ENCODE measurements at places on chromosomes 1 and 21.

- DNase-seq, result no peak
Measured at GRCh38 chr1:62128745-62129144, 65.9 kb upstream of the L1TD1 start.

GRCh38 chr1:201603613-201604232 is 64.8 kb downstream of the NAV1 start:
- no peak for DNase-seq

DNA sequence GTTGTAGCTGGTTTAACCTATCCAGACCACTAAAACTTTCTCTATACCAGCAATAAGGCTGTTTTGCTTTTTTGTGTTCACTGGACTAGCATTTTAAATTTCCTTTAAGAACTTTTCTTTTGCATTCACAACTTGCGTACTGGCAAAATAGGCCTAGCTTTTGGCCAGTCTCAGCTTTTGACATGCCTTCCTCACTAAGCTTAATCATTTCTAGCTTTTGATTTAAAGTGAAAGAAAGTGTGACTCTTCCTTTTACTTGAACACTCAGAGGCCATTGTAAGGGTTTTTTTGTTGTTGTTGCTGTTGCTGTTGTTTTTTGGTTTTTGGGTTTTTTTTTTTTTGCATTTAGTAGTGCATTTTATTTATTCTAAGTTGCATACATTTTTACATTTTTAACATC is 15.2 kb downstream of the RPAP2 start:
- DNase-seq, result no peak

GRCh38 chr21:42248783-42249597 is 30.1 kb downstream of the ABCG1 start:
- DNase-seq, result no peak

- no peak for DNase-seq
Measured at GRCh38 chr1:117166076-117166475, 44.5 kb upstream of the TRIM45 start.

GRCh38 chr1:105686026-105686425 is 1370.4 kb upstream of the PRMT6 start:
- no peak for DNase-seq

- DNase-seq, result no peak
Measured at GRCh38 chr1:239011382-239011781, 375.0 kb upstream of the CHRM3 start.

DNA sequence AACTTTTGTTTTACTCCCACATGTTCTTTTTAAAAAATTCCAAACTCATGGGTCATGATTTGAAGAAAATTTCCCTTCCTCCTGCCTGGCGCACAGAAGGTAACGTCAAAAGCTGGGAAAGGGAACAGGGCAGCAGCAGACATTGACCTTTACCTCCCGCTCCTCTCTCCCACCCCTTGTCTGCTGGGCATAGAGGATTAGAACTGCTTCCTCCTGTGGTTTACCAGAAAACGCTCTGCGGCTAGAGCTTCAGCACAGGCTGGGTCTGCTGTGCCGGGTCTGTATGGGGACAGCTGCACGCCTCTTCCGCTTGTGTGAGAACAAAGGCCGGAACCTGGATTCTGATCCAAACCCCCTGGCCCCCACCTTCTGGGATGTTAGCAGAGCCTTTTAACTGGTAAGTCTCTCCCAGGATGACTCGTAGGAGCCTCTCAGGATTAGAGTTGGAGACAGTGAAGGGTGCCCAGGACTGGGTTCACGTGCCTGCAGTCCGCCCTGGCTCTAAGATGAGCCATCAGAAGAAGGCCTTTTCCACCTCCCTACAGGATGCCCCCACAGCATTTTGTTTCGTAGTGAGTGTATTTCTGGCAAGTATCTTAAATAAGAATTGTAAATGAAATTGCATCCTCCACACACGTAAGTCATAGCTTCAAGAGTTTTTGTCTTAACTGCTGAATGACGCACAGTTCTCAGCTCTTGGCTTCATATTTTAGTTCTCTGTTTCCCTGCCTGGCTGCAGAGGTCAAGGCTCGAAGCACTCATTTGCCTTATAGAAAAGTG is 5.2 kb downstream of the H6PD start:
- DNase-seq, result peak; percentile 33

DNA sequence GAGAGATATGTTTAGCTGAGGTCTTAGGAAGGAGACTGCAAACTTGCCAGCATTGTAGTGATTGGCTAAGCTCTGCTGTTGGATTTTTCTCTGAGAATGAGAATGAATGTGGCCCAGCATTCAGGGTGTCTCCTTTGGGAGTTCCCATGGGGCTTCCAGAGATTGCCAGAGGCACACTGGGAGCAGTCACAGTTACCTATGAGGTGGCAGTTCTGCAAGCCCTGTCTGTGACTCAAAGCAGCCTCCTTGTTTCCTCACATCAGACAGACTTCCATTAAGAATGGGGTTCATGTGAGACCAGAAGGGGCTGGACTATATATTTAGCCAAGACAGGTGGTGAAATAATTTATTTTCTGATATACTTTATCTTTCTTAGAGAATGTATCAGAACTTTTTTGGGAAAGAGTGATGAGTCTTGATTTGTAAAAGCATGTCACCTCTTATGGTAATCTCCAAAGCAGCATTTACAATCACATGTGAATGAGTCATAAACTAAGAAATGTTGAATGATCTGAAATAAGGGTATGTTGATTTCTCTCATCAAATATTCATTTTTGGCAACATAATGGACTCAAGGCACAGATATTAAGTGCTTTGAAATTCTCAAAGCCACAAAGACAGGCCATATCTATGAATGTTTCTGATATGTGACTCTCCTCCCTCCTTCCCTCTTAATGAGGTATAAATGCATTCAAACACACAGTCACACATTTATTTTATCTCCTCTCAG is 9.5 kb upstream of the SLC19A2 start:
- no peak for DNase-seq

DNA sequence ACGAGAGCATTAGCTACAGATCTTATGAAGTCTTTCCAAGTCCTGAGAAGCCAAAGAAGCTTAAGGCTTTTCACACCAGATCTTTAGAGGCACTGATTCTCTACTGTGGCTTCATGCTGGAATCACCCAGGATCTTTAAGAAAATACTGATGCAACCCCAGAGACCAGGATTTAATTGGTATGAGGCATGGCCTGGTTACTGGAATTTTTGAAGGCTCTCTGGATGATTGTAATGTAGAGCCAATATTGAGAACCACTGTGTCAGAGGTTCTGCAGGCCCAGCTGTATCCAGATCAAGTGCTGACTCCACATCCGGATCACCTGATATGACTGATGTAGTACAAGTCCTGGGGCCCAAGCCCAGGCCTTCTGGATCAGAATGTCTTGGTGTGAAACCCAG is 105.7 kb downstream of the PLPPR5 start:
- DNase-seq, result no peak

DNA sequence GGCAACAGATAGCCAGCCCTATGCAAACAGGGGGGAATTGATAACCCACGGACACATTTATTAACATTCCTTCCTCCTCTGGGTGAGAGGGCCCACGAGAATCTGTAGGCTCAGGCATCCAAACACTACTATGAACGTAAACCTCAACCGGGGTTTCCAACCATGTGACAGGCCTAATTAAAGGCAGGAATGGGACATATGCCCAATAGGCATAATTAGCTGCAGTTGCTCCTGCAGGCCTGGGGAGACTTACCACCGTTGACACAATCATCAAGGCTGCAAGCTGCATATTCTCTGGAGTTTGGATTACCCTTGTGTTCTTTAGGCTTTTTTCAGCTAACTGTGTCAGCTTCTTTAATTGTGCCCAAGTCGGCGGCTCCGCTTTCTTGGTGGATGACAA is 22.2 kb upstream of the GBP1 start:
- DNase-seq, result no peak

DNA sequence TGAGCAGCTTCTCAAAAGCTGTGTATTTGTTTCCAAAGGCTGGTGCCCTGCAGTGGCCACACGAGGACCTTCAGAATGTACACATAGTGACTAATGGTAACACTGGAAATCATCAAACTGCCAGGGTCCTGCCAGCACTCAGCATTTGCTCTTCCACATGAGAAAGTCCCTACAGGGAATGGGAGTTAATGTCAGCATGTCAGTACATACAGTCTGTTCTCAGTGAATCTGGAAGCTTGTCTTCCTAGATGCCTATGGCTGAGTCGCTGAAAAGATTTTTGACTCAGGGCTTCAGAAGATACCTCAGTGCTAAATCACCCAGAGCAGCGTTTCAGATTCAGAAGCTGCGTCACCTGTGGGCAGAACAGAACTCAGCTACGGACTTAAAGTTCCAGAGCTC is 108.2 kb downstream of the CDC7 start:
- no peak for DNase-seq

DNA sequence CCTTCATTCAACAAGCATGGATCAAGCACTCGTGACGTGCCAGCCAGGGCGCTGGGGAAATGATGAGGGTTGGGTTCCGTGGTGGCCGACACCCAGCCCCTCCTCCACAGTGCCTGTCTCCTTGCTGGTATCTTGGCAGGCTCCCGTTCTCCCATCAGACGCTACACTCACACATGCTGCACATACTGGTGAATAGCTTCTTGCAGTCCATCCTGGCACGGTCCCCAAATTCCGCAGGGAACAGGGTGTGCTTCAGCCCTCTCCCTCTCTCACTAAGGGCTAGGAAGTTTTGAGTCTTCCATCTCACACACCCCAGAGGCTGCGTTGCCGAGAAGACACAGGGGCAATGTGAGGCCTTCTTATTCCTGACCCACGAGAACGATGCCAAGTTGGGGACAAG is 10.1 kb upstream of the MEF2D start:
- DNase-seq, result no peak

DNA sequence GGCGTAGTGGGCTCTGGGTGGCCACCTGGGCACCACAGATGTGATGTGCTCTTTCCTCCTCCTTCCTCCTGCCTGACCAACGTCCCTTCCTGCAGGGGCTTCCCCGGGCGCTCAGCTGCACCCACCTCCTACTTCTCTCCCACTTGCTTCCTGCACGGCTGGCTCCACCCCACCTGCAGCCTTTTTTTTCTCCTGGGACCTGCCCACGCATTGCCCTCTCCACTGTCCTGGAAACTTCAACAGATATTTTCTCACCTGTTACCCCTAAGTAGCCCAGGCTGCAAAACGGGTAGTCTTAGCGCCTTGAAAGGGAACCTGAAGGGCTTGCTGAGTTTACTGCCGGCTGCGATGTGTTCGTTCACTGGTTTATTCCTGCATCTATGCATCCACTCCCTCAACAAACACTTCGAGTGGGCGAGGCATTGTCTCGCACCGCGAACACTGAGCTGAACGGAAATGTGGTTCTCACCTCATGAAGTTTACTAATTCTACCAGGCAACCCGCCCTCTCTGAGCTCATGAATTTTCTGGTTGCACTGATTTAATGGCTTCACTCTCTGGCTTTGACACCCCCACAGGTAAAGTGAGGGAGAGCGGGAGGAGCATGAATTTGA is 23.6 kb downstream of the ZBTB18 start:
- peak; percentile 21 for DNase-seq

- DNase-seq, result no peak
Measured at GRCh38 chr1:192003295-192004077, 154.8 kb upstream of the RGS18 start.

DNA sequence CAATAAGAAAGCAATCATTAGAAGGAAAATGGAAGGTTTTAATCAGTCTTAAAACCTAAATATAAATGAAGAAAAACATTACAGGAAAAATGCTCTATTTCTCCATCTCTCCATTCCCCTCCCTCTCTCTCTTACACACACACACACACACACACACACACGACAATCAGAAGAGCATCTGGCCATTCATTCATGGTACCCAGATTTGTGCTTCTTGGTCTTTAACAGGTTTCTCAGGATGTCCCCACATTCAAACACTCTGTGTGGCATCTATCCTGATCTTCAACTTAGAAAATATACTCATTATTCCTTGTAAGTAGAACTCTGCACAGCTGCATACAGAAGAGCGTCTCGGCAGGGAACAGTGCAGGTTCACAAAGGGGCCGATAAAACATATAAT is 779 bp downstream of the LRRC40 start:
- DNase-seq, result no peak

- no peak for DNase-seq
Measured at GRCh38 chr1:90925928-90926869, 95.6 kb downstream of the ZNF644 start.

DNA sequence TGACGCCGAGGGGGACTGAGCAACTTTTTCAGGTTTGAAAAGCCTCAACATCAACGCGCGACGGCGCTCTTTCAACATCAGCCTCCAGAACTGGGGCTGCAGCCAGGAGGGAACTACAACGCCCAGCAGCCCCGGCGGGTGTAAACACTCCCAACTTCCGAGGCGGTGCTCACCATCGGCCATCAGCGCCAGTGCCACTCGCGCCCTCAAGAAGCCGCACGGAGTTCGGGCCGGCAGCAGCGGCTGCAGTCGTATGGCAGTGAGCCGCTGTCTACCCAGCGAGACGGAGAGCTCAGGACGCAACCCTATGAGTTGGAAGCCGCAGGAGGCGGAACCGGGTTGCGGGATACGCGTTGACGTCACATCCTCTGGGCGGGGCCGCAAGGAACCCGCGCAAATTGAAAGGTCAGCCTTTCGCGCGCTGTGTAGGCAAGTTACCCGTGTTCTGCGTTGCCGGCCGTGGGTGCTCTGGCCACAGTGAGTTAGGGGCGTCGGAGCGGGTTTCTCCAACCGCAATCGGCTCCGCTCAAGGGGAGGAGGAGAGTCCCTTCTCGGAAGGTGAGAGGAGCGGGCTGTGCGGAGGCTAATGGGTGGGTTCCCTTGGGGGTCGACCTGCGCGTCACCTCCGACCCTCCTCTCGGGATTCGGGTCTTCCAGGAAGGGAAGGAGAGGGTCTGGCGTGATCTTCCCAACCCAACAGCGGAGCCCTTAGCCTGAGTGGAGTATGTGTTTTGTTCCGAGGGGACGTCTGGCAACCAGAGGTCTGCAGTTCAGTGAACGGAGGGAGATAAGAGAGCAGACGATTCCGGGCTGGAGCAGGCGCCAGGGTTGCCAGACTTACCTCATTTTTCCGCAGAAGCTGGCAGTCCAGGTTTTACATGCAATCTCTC is at the start of gene EXO1:
Gene EXO1, plus strand, starts transcription at position 409 of the 890 bp plus-strand sequence. CDS start 2,222 bp downstream, outside the sequence.
- peak; percentile 87 for DNase-seq

DNA sequence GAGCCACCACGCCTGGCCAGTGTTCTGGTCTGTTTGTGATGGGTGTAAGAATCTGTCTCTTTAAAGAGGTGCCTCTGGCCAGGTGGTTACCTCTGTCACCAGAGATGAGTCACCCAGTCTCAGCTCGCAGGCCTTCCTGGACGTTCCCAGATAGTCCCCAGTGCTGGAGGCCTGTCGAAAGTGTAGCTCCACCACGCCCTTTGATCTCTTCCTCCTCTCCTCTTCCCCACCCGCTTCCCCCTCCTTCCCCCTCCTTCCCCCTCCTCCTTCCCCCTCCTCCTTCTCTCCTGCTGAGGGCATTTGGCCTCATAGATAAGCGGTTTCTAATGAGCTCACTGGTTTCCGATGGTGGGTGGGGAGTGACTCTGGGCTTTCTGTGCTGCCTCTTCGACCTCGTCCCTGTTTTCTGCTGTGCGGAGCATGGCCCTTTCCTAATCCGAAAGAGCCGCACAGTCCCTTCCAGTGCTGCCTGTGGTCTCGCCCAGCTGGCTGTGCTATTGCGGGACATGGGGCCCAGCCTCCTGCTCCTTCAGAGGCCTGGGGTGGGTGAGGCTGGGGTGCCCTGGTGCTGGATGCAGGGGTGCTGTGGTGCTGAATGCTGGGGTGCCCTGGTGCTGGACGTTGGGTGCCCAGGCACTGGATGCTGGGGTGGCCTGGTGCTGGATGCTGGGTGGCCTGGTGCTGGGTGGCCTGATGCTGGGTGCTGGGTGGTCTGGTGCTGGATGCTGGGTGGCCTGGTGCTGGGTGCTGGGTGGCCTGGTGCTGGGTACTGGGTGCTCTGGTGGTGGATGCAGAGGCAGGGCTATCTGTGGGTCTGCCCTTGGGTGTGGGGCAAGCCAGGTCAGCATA is 19.2 kb downstream of the AGPAT3 start:
- DNase-seq, result no peak

GRCh38 chr1:64046243-64046642 is 157.2 kb upstream of the UBE2U start:
- no peak for DNase-seq

- no peak for DNase-seq
Measured at GRCh38 chr21:32131164-32131563, 147.7 kb downstream of the MIS18A start.

Data from stimulated activated CD8-positive, alpha-beta memory T cell treated with anti-CD3 and anti-CD28 coated beads, Interleukin-7, amount 100 ng/mL, for 48 hours (primary cell).